ENCODE measurements at places on chromosomes 16 and 17.

DNA sequence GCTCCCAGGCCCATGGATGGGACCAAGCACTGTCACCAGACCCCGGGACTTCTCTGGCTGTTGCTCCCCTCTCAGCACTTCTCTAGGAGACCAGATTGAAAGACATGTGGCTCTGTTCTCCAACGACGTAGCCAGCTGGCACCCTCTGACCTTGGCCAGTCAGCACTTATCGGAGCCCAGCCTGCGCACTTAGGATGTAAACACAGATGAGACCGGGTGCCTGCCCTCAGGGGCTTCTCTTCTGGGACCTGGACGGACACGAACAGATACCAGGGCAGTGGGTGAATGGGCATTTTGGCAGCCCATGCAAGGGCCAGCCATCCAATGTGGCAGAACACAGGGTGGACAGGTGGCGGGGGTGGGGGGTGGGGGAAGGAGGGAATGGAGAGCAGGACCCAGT is 6.6 kb downstream of the ZDHHC1 start:
- DNase-seq: no peak

- DNase-seq: no peak
Observed at GRCh38 chr17:64200080-64201032, 62.7 kb downstream of the TEX2 start.

DNA sequence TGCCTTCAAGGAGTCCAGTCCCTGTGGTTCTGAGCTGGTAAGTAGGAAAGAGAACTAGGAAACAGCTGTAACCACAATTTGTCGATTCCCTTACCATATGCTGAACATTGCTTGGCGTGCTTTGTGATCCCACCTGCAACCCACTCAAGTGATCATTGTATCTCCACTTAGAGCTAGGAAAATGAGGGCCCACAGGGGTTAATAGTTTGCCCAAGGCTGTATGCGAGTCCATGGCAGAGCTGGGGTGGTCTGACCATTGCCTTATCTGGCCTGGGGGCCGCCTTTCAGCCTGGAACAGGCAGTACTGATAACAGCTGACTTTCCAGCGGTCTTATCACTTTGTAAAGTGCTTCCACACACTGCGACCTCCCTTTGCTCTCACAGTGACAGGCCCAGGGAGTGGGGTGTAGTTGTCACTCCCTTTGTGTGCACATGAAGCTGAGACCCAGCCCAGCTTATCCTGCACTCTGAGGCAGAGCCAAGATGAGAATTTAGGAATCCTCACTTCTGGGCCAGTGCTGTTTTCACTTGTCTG is 9.8 kb downstream of the MYL4 start:
- DNase-seq: no peak

GRCh38 chr17:35099908-35100307 is 19.8 kb downstream of the RAD51D start:
- no peak for DNase-seq

DNA sequence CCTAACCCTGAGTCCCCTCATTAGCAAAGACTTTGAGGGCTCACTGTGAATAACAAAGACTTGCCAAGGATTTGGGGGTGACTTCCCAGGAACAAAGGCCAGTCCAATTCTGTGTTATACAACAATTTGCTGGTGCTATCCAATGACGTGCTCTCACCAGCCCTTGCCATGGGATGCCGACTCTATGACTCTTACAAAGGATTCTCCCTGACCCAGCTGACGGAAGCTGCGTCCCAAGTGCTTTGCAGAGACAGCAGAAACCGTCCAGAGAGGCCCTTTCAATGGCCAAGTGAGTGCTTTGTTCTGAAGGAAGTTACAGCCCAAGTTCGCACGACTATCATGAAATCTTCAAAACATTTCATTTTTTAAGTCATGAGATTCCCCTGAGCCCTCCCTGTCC is 345.3 kb upstream of the TNRC6C start:
- no peak for DNase-seq

DNA sequence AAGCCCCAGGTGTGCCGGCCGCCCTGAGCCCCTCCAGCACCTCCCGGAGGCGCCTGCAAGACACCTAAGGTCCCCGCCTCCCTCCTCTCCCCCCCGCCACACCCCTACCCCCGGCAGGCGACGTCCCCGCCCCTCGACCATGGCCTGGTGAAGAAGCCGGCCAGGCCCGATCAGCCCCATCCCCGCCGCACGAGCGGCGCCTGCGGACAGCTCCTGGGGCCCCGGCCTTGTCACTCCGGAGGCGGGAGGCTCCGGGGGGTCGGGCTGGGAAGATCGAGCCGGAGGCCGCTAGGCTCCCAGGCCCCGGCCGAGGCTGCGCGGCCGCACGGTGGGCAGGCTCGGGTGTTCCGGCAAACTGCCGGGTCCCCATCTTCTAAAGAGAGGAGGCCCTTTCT is 405 bp upstream of the ACE start:
- DNase-seq: no peak

DNA sequence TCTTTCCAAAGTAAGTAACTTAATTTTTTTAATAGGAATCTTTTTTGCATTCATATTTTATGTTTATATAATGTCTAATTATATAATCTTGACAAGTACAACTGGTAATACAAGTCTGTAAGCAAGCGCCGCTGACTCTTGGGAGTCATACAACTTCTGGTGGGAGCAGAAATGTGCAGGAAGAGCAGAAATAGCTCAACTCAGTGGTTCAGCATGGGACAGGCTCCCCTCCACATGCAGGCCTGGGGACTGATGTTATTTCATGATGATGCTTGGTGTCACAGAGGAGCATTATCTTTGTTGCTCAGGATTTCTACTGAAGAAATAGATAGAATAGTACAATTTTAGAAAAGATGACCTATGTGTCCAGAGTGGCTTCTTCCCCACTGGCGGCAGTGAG is 10.7 kb downstream of the UQCRC2 start:
- no peak for DNase-seq

DNA sequence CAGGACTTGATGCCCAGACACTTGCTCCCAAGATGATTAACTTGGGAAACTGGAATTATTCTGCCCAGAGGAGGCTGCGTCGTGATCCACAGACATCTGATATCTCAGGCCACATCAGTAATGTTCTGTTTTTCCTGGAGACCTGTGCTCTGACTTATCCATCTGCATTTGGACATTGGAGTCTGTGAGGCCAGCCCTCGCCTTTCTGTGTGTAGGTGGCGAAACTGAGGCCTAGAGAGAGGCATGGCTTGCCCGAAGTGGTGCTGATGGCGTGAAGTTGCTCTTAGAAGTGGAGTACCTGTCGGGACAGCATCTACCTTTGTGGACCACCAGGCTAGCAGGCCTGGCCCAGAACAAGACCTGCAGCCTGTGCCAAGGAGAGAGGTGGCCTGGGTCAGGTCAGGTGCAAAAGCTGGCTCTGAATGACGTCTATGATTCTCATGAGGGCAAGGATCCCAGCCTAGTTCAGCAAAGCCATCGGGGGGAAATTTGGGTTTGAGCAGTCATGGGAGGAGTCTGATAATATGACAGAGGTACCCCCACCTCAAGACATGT is 186.8 kb upstream of the ZNF469 start:
- no peak for DNase-seq

GRCh38 chr16:67917852-67918236 is 13.8 kb downstream of the CTRL start:
- no peak for DNase-seq

- no peak for DNase-seq
Observed at GRCh38 chr16:82694239-82694874, 67.6 kb downstream of the CDH13 start.

GRCh38 chr17:80352991-80353665 is 61.8 kb upstream of the ENDOV start:
- DNase-seq: no peak

GRCh38 chr16:67922740-67923139 is 8.9 kb downstream of the CTRL start:
- DNase-seq: peak; percentile 93

- peak; percentile 21 for DNase-seq
Observed at GRCh38 chr16:53232826-53233529, 178.2 kb downstream of the CHD9 start.

DNA sequence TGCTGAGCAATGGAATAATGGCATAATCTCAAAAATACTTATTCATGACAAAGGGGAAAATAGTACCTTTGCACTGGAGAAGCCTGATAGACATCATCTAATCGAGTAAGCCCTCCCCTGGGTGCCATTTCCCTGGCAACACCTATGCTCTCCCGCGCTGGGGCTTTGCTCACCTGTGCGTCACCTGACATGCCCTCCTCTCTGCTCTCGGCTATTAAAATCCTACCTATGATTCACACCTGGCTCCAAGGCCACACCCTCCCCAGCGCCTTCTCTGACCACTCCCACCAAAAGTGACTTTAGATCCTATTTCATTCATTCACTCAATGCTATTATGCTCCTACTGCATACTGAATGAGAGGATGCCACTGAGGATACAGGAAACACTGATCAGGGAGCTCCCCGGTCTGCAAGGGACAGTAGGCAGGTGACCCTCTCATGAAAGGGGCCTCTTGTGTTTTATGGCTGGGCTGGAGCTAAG is 83.9 kb downstream of the NT5M start:
- no peak for DNase-seq

All from LNCaP clone FGC (cell line).